ENCODE measurements at places on chromosomes 4 and X. TPM values are rescaled to one million over a fixed set of nuclear protein-coding genes. Genes with fewer than 3 reads are reported as not detected.
A peak's percentile ranks its signal among the peaks of the same experiment; 100 is the strongest.

- DNase-seq = no peak
Observed at GRCh38 chr4:42786350-42787078, 106.0 kb upstream of the GRXCR1 start.

GRXCR1 gene
- not detected for total RNA-seq

BEND2 gene
- total RNA-seq = not detected

GRCh38 chr4:123250843-123251242 is 145.8 kb upstream of the SPRY1 start:
- DNase-seq = peak; percentile 59

SHROOM4 gene
- 20.7 TPM for total RNA-seq
